RPMI7951 (cell line): ENCODE measurements at places on chromosomes 5 and 9. TPM values are rescaled to one million over a fixed set of nuclear protein-coding genes. Genes with fewer than 3 reads are reported as not detected.

Gene STXBP1
- 10.3 and 12.4 TPM in 2 replicates for total RNA-seq

Gene NPM1
- 785 and 796 TPM in 2 replicates for total RNA-seq

Gene HNRNPAB
- 56.8 and 57.6 TPM in 2 replicates for total RNA-seq

Gene GAS1
- 0.60 and 0.78 TPM in 2 replicates for total RNA-seq

Gene TAF11L10
- total RNA-seq: not detected in 2 replicates

Gene SLC9A3
- 0.84 and 0.88 TPM in 2 replicates for total RNA-seq
